Ascending aorta (tissue), 2 donors: ENCODE measurements at places on chromosomes 16 and 17. TPM values are rescaled to one million over a fixed set of nuclear protein-coding genes. Genes with fewer than 3 reads are reported as not detected.

The GALR2 gene
- total RNA-seq, result 2.3 TPM

DNA sequence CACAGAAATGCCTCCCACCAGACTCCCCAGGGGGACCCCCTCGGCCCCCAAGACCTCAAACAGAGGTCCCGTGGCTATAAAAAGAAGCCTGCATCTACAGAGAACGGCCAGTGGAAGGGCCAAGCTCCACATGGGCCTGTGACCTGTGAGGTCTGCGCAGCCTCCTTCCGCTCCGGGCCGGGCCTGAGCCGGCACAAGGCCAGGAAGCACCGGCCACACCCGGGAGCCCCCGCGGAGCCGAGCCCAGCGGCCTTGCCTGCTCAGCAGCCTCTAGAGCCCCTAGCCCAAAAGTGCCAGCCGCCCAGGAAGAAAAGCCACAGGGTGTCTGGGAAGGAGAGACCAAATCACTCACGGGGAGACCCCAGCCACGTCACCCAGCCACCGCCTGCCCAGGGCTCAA, 18.3 kb upstream of the ZFPM1 start:
- peaks cover 6% of the 10 kb centered on the region for H3K27me3 ChIP-seq
- no peak overlapping the region for H3K27ac ChIP-seq
- H3K4me1 ChIP-seq, result peaks cover 3% of the 10 kb centered on the region
- H3K4me3 ChIP-seq, result no peak overlapping the region
- no peak for DNase-seq
- no peaks in the 10 kb centered on the region for H3K36me3 ChIP-seq

DNA sequence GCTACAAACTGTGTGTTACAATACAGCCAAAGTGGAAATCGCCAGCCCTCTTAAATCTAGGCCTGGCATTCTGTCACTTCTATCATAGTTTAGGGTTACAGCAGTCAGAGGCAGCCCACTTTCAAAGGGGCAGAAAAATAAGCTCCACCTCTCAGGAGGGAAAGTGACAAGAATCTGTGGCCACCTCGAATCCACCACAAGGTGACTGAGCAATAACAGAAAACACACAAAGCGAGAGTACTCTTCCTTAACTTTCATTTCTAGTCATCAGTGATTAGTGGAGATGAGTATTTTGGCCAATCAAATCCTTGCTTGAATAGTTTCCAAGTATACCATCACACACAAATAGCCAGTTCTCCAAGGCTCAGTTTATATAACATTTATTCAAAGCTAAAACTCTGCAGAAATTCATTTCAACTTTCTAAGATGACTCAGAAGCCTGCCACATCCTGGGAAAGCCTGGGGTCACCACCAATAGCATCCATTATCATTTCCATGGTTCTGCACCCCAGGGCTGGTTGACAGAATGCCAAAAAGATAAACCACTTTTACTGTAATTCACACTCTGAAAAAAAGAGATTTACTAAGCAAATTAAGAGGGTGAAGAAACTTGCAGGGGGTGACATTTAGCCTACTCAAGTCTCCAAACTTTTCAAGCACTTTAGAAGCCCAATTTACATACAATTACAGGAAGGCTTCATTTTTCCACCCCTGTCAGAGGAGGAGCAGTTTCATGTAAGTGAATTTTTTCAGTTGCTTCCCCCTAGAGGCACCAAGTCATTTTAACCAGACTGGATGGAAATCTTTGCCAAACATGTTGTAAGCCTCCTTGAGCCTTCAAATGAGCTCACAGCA, 66.8 kb downstream of the SALL1 start:
- H3K36me3 ChIP-seq, result no peaks in the 10 kb centered on the region
- H3K4me3 ChIP-seq, result no peak overlapping the region
- no peaks in the 10 kb centered on the region for H3K4me1 ChIP-seq
- no peaks in the 10 kb centered on the region for H3K27me3 ChIP-seq
- H3K27ac ChIP-seq, result no peak overlapping the region

DNA sequence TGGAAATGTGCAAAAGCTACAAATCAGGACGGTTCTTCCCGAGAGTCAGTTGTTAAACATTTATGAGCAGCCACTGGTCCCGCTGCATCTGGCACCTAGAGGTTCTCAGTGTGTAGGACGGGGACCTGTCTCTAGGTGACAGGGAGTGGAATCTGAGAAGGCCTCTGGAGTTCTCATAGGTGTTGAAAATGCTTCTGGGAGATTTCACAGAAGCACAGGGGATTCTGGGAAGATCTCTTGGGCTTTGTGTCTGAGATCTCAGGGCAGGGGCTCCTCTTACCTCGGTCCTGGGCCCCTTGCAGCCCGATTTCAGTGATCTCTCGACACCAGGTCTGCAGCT, 8.9 kb downstream of the ALOX15 start:
- no peak overlapping the region for H3K4me3 ChIP-seq
- no peaks in the 10 kb centered on the region for H3K36me3 ChIP-seq
- DNase-seq, result no peak
- H3K27me3 ChIP-seq, result no peaks in the 10 kb centered on the region
- H3K27ac ChIP-seq, result no peak overlapping the region

GRCh38 chr16:57825298-57826044, 23.2 kb upstream of the KIFC3 start:
- H3K4me3 ChIP-seq, result no peak overlapping the region
- no peaks in the 10 kb centered on the region for H3K27me3 ChIP-seq
- H3K4me1 ChIP-seq, result peaks cover 4% of the 10 kb centered on the region

GRCh38 chr17:64115822-64116534, 14.0 kb downstream of the ERN1 start:
- no peak overlapping the region for H3K27ac ChIP-seq
- peaks cover 4% of the 10 kb centered on the region for H3K36me3 ChIP-seq
- no peak for DNase-seq
- peaks cover 19% of the 10 kb centered on the region for H3K4me1 ChIP-seq
- H3K27me3 ChIP-seq, result no peaks in the 10 kb centered on the region
- no peak overlapping the region for H3K4me3 ChIP-seq
